ENCODE measurements at places on chromosomes 12 and 14.

- DNase-seq, result no peak
Observed at GRCh38 chr12:104963757-104964156, 5.7 kb upstream of the SLC41A2 start.

GRCh38 chr12:6390084-6390799 is 6.3 kb downstream of the LTBR start:
- DNase-seq, result no peak

DNA sequence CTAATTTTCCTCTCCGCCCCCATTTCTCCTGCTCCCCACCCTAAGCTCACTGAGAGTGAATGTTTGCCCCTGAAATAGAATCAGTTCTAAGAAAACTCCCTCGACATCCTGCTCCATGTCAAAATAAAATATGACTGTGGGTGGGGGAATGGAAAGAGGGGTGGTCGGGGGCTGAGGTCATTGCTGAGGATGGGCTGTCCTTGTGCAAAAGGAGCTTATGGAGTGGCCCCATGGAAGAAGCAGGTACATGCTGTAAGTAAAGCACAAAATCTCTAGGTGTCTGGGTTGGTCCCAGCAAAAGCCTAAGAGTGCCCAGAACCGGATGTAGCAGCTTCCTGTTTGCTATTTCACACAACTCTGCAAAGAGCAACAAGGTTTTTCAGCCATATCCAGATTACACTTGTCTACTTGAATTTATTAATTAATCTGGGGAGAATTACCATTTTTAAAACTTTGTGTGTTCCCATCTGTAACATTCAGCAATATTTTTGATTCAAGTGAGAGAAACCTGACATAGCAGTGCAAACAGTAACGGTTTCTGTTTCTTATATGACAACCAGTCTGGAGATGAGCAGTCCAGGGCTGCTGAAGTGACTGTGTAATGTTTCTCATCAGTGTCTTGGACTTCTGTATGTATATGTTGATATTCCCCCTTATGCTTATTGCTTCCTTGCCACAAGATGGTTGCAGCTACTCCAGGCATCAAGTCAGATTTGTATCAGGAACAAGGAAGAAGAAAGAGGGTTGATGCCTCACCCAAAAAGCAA is 40.4 kb upstream of the GZMB start:
- no peak for DNase-seq

GRCh38 chr12:115030017-115030416 is 346.0 kb upstream of the TBX3 start:
- DNase-seq, result no peak

DNA sequence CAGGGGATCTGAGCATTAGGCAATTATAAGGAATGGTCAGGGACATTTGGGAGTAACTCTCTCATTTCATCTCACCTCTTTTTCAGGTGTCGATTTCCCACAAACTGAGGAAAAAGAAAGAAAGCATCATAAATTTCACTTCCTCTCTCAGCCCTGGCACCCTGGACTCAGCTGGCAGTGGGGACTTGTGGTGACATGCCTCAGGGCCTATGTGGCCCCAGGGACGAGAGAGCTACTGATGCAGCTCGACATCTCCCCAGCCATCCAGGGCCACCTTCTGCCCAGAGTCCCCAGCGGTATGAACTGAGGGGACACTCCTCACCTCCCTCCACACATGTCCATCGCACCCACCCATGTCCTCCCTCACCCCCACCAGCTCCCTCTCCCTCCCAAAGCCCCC is 11.7 kb downstream of the TNFRSF1A start:
- DNase-seq, result no peak

DNA sequence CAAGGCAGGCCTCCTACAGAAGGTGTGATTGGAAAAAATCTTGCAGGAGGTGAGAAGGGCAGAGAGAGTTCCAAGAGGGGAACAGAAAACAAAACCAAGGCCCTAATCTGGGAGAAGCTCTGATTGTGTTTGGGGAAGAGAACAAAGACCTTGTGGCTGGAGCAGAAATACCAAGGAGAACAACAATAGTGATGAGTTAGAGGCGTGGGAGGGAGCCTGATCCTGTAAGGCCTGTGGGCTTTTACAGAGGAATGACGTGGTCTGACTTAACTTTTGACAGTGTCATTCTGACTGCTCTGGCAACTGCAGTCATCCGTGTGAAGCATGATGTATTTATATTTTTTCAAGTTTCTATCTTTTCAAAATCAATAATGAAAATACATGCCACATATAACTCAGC is 200.6 kb downstream of the ANO4 start:
- no peak for DNase-seq

GRCh38 chr12:54958048-54958658 is 26.4 kb downstream of the TESPA1 start:
- DNase-seq, result no peak

DNA sequence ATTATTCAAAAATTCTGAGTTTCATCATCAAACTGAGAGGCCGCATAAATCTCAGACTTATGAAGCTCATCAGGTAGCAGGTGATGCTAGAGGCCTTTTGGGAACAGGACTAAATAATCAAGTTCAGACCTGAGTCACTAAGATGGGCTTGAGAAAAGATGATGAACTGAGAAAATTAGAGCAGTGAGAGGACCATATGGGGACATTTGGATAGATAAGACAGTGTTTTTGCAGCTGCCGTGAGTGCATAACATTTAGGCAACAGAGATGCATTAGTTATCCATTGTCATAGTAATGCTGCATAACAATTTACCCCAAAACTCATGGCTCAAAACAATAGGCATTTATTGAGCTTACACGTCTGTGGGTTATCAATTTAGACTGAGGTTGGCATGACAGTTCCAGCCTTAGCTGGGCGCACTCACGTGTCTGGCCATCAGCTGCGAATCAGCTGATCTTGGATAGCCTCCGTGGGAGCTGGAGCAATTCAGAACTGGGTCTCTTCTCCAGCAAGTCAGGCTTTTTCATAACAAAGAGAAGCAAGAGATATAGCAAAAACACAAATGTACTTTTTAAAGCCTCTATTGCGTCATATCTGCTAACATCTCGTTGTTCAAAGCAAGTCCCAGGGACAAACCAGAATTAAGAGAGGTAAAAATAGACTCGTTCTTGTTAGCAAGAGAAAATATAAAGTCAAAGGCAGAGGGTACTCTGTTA is 72.8 kb downstream of the CAPZA3 start:
- no peak for DNase-seq

GRCh38 chr12:125185311-125185739 is 120.1 kb downstream of the AACS start:
- no peak for DNase-seq

DNA sequence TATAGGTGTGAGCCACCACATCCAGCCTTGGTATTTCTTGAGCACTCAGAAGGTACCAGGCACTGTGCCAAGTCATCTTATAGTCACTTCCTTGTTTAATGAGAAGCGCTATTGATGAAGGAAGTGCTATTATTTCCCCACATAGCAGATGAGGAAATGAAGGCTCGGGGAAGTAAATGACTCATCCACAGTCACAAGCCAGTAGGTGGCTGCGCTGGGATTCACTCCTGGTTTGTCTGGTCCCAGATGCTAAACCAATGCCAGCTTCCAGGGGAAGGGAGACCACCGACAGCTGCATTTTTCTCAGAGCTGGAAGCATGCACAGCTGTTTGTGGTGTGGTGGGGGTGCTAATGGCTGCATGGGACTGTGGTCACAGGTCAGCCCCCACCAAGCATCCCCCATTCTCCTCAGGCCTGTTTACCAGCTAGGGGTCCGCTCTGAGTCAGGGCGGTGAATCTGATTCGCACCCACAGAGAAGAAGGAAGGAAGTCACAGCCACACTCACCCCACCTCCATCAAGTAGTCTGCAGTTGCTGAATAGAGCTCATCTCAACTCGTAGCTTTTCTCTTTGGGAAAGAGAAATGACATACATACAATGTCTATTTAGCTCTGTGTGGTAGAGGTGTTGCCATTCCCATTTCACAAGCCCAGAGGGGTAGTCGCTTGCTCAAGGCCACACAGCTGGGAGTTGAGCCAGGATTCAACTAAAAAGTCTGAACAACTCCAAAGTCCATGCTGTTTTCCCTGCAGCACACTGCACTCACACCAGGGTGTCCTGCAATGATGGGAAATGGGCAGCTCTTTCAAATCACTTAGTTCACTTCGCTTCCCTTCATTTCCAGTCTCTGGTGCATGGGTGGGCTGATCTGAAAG is 6.3 kb upstream of the LTBP2 start:
- peak; percentile 50 for DNase-seq

GRCh38 chr14:95667249-95667693 is 19.0 kb upstream of the TCL1B start:
- DNase-seq, result no peak

- no peak for DNase-seq
Observed at GRCh38 chr14:93044121-93044520, 71.6 kb downstream of the ITPK1 start.

GRCh38 chr12:115204957-115205754 is 521.2 kb upstream of the TBX3 start:
- DNase-seq, result no peak

DNA sequence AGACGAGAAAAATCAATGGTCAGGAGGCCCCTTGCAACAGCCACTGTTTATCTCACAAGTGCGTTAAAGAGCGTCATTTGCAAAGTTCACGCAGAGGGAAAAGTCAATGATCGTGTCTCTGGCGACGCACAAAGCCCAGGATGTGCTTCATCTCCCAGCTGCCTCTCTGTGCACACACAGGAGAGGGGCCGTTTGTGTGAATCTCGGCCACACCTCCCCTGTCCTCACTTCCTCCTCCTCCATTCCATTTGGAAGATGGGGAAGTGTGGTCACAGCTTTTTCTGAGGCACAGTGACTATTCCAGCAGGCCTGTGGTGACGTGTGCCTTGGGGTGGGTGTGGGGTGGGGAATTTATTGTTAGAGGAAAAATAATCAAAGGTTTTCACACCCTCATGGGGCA is 90.4 kb downstream of the RBM19 start:
- no peak for DNase-seq

GRCh38 chr14:100566119-100566518 is 21.1 kb downstream of the BEGAIN start:
- no peak for DNase-seq

DNA sequence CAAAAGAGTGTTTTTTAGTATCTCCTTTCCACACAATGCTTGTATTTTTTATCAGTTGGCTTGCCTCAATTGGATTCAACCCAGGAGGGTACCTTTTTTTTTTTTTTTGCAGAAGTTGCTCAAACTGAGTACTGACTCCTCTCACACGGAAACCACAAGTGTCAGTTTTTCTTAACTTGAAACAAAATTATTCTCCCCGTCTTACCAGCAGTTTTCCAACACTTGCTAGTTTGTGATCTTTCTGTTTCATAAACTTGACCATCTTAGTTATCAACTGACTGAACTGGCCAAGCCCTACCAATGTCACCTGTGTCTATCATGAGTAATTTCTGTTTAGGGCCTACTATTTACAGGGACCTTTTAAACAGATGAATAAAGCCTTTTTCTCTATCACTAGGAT is 34.1 kb upstream of the ITPR2 start:
- no peak for DNase-seq

DNA sequence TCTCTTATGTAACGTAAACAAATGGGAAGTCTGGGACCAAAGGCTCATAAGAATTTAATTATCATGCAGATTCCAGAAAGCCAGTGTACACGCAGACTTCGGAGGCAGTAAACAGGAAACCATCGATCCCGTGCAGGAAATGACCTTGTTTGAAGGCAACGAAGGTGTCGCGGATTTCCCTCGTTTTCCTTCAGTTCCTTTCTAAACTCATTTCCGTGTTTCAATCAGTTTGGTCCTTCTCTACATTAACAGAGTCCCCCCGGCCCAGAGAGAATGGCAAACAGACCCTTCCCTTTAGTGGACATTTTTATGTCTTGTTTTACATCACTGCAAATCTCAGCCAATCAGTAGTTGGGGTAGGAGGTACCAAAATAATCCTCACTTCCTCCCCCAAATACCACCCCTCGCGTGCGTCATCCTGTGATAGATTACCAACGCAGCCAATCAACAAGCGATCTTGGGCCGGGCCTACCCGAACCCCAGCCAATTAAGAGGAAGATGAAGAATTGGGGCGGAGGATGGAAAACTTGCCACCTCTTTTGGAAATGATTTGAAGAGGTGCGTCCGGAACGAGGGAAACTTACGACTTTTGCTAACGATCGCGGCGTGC is 6.1 kb upstream of the FOXJ2 start:
- DNase-seq, result peak; percentile 89

DNA sequence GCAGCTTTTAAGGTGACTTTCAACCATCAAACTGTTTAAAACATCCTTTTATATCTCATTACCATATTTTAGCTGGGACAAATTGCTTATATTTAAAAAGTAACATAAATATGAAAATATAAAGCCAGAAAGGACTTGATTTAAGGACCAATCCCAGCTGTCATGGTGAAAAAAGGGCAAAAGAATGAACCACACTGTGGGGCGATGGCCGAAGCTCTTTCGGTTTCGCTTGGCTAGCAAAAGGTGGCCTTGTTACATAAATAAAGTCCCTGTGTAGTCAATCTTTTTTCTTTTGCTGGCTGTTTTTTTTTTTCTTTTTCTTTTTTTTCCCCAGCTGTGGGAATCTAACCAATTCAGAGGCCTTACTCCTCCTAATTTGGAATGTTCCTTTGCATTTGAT is 50.9 kb downstream of the FBXO33 start:
- no peak for DNase-seq

GRCh38 chr14:77570706-77571268 is 45.6 kb downstream of the SPTLC2 start:
- DNase-seq, result no peak

GRCh38 chr14:54533100-54533499 is 23.4 kb downstream of the CGRRF1 start:
- no peak for DNase-seq

DNA sequence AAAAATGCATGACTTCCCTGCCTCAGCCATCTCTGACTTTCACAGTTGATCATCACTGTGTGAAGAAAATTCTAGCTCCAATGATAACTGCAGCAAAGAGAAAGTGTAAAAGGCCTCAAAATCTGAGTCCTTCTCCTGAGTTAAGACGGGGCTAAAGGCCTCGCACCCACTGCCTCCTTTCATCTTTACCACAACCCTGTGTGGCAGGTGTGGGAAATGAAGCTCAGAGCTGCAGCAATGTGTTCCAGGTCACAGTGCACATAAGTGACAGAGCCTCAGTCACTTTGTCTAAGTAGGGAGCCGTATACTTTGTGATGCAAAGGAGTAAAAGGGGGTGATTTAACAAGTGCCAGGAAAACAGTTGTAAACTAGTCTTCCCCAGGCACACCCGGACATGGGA is 144.7 kb upstream of the TMCC3 start:
- DNase-seq, result no peak
